ENCODE measurements at places on chromosomes 7 and 10. TPM values are rescaled to one million over a fixed set of nuclear protein-coding genes. Genes with fewer than 3 reads are reported as not detected.

ADAM8 gene
- 207 TPM for total RNA-seq

- no peak for DNase-seq
Measured at GRCh38 chr10:123462756-123463155, 203.4 kb upstream of the GPR26 start.

- DNase-seq = no peak
Measured at GRCh38 chr10:128725531-128725930, 599.3 kb upstream of the MKI67 start.

DNA sequence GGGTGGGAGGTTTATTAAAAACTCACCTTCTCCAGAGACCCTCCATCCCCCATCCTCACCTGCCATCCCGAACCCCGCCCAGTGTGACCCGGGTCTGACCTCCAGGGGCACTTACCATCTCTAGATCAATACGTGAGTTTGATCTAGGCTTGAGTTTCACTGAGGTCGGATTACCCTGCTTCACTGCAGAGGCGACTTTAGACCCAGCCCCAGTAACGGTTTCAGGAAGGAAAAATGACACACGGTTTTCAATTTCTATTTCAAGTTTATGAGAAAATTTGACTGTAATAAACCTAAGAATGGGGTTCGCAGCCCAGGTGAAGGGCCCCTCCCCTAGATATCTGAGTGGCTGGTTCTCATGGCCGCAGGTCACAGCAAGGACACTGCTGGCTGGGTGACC lies 33.1 kb downstream of the RCC1L start:
- DNase-seq = no peak

- DNase-seq = no peak
Measured at GRCh38 chr10:102519246-102519825, 15.6 kb downstream of the SUFU start.

GRCh38 chr10:17993361-17993760 lies 41.6 kb downstream of the SLC39A12 start:
- DNase-seq = no peak

GRCh38 chr7:116665332-116665996 lies 6.5 kb upstream of the MET start:
- no peak for DNase-seq

- no peak for DNase-seq
Measured at GRCh38 chr7:4996696-4997222, 37.8 kb upstream of the MMD2 start.

SFTPD gene
- total RNA-seq = not detected

ELOVL3 gene
- not detected for total RNA-seq

OIT3 gene
- total RNA-seq = not detected

MXI1 gene
- 75.4 TPM for total RNA-seq

GRCh38 chr10:127919418-127920271 lies 12.7 kb downstream of the PTPRE start:
- no peak for DNase-seq

GRCh38 chr10:92891885-92892690 lies 43.8 kb downstream of the EXOC6 start:
- no peak for DNase-seq

GRCh38 chr7:36208426-36208825 lies 55.4 kb downstream of the EEPD1 start:
- no peak for DNase-seq

- peak; percentile 56 for DNase-seq
Measured at GRCh38 chr10:22630234-22631174, 83.9 kb downstream of the PIP4K2A start.

FRMD4A gene
- total RNA-seq = 0.30 TPM

- no peak for DNase-seq
Measured at GRCh38 chr10:100158044-100158805, 27.6 kb downstream of the ERLIN1 start.

DNA sequence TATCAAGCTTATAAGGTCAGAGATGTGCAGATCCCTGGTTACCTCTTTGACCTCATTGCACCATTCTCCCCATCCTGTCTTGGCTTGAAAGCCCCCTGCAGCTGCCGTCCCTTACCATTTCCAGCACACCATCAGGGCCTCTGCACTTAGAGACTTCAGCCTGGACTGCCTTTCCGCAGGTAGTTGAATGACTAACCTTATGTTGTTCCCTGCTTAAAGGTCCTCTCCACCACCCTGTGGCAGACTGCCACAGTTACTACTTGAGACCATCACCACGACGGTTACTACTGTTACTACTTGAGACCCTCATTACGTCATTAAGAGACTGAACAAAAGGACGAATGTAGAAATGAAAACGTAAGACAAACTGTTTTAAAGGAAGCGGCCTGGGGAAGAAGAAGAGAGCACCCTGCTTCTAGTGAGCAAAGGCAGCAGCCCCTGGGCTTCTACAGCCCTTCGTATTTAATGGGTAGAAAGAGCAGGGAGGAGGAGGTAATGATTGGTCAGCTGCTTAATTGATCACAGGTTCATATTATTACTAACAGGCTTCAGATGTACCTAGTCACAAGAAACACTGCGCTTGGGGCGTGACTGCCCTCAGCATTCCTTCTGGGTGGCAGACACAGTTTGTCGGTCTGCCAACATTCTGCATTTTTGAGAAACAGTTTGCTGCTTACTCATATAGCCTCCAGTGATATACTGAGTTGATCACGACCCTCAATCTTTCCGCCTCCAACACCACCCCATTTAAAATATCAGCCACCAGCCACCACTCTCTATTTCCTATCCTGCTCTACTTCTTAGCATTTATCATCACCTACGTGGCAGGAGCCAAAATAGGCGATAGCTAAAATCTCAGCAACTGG lies 74.1 kb upstream of the PARD3 start:
- DNase-seq = no peak

GRCh38 chr7:48515171-48515570 lies 343.9 kb downstream of the ABCA13 start:
- no peak for DNase-seq

GRCh38 chr10:69504576-69505250 lies 53.4 kb downstream of the TSPAN15 start:
- DNase-seq = peak; percentile 14

AOC1 gene
- not detected for total RNA-seq

- DNase-seq = no peak
Measured at GRCh38 chr7:47380325-47381133, 201.4 kb downstream of the TNS3 start.

SLC13A4 gene
- total RNA-seq = not detected

AQP1 gene
- total RNA-seq = 0.18 TPM

ECHS1 gene
- total RNA-seq = 31.6 TPM

GRCh38 chr7:132393789-132394261 lies 182.4 kb downstream of the PLXNA4 start:
- DNase-seq = no peak

RBM33 gene
- 75.8 TPM for total RNA-seq

- DNase-seq = no peak
Measured at GRCh38 chr7:28815928-28816373, 142.2 kb downstream of the TRIL start.

DNA sequence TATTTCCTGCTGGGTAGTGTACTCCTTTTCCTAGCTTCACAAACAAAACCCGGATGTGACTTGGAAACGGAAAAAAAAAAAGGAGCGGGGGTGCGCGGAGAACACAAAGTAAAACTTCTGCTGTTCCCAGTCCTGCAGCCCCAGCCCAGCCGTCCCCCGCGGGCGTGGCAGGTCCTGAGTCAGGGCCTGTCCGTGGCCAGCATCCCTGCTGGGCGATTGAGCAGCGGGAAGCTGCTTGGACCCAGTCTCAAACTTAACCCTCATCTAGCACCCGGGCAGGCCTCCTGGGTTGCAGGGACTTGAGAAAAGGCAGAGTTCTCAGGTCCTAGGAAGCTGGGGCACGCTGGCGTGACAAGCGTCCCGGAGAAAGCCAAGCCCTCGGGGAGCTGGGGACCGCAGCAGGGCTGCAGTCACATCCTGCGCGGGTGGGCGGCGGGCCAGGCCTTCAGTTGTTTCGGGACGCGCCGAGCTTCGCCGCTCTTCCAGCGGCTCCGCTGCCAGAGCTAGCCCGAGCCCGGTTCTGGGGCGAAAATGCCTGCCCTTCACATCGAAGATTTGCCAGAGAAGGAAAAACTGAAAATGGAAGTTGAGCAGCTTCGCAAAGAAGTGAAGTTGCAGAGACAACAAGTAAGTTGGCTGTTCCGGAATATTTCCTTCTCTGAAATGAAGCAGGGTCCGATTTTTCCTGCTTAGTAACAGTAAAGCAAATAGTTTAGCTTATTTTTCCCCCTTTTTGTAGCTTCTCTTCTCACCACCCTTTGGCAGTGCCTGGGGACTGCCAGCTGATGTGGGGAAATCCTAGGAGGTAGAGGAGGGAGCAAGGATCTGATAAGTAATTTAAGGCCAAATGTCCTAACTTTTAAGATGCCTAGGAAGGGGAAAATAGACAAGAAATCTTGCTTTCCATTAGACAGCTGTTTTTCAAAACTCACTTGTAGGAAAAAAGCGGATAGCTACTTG lies at the start of gene GNG11:
GNG11 (plus strand) TSS at position 129 of the 960 bp plus-strand sequence; CDS start at position 532, 403 bp downstream.
- peak; percentile 26 for DNase-seq

CPA2 gene
- total RNA-seq = not detected

DNA sequence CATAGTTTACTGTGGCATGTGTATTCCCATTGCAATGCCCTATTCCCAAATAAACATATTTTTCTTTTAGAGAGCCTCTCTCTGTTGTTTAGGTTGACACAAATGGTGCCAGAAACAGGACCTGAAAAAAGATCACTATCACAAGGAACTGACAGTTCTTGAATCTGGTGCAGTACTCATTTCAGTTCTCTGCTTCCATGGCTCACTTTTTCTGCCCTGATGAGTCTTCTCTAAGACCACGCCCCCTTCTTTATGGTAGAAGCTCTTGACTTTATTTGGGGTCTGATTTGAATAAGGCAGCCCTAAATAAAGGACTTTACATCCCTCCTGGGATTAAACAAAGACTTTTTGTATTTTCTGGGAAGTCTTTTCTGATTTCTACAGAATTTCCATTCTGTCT lies 3.5 kb upstream of the CCDC126 start:
- DNase-seq = no peak

DNA sequence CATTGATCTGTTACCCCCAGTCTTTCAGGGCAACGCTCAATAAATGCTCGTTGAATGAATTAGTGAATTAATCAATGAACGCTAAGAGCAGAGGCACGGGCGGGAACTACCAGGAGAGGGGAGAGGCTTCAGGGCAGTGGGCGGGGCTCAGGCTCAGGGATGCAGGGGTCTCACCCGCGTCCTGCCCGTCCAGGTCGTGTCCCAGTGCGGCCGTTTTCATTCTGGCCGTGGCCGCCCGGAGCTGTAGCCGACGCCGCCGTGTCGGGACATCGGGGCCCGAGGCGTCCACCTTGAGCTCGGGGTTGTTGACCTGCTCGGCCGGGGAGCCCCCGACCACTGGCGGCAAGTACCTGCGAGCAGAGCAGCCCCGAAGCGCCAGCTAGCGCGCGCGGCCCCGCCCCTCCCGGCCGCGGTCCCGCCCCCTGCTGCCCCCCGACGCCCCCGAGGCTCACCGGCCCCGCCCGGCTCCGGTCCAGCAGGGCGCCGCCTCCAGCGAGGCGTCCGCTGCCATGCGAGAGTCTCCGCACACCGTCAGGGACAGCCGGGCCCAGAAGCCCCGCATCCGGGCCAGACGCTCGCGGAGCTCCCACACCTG lies 2.8 kb upstream of the GAL3ST4 start:
- no peak for DNase-seq

KCNMA1 gene
- 0.38 TPM for total RNA-seq

GRCh38 chr7:30797176-30798040 lies 26.2 kb downstream of the MINDY4 start:
- no peak for DNase-seq

DNA sequence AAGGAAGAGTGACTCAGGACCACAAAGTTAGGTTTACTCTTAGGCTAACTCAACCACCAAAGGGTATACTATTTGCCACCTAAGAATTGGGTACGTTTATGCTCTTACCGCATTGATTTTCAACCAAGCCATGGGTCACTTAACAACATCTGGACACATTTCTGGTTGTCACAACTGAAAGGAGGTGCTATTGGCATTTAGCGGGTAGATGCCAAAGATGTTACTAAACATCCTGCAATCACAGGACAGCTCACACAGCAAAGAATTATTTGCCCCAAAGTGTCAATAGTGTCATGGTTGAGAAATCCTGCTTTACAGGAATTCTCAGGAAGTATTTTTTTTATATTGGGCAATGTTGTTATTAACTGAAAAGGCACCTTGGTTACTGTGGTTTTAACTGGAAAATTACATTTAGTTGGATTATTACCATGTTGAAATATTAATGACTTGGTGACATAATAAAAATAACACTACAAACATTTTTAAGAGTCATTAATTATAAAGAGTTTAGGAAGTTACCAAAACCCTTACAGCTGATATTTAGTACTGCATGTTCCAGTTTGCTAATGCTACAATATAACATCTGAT lies 185.0 kb upstream of the TMEM196 start:
- DNase-seq = no peak

GRCh38 chr7:4486907-4487306 lies 195.2 kb upstream of the FOXK1 start:
- DNase-seq = no peak

GRCh38 chr10:121734589-121735045 lies 136.4 kb upstream of the FGFR2 start:
- DNase-seq = no peak

GNGT1 gene
- not detected for total RNA-seq

GATA3 gene
- 112 TPM for total RNA-seq

WAPL gene
- total RNA-seq = 46.7 TPM

HSPA12A gene
- total RNA-seq = 0.05 TPM

DNA sequence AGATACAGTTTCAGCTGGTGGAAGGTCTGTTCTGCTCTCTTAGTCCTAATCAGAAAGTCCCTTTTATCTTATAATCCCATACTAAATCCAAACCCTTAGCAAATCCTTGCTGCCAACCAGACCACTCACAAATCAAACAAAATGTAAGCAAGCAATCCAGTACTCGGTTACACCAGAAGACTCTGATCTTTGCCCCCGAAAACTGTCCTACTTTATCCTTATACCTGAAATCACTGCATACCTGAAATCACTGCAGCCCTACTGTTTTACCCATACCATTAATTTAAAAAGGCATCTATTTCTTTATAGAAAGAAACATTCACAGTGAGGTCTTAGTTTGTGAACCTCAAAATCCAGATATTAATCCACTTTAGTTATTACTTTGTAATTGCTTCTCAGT lies 64.7 kb downstream of the GSDME start:
- DNase-seq = no peak

TMEM229A gene
- total RNA-seq = not detected

GRCh38 chr10:71623098-71623985 lies 96.2 kb downstream of the C10orf105 start:
- no peak for DNase-seq

GRCh38 chr7:47258798-47259197 lies 323.1 kb downstream of the TNS3 start:
- DNase-seq = no peak

SEC61A2 gene
- 12.8 TPM for total RNA-seq

Data from activated CD4-positive, alpha-beta memory T cell treated with anti-CD3 and anti-CD28 coated beads, Interleukin-2, amount 10 ng/mL, durations not matched to agents 7 days and 5 days (primary cell).